Effector memory CD8-positive, alpha-beta T cell (primary cell): ENCODE measurements at places on chromosomes 6 and 20.

GRCh38 chr6:13006578-13007300 is 290.2 kb downstream of the PHACTR1 start:
- DNase-seq, result no peak

GRCh38 chr20:12882832-12883506 is 125.8 kb upstream of the SPTLC3 start:
- DNase-seq, result no peak

GRCh38 chr20:56157530-56158203 is 90.9 kb upstream of the MC3R start:
- DNase-seq, result no peak

DNA sequence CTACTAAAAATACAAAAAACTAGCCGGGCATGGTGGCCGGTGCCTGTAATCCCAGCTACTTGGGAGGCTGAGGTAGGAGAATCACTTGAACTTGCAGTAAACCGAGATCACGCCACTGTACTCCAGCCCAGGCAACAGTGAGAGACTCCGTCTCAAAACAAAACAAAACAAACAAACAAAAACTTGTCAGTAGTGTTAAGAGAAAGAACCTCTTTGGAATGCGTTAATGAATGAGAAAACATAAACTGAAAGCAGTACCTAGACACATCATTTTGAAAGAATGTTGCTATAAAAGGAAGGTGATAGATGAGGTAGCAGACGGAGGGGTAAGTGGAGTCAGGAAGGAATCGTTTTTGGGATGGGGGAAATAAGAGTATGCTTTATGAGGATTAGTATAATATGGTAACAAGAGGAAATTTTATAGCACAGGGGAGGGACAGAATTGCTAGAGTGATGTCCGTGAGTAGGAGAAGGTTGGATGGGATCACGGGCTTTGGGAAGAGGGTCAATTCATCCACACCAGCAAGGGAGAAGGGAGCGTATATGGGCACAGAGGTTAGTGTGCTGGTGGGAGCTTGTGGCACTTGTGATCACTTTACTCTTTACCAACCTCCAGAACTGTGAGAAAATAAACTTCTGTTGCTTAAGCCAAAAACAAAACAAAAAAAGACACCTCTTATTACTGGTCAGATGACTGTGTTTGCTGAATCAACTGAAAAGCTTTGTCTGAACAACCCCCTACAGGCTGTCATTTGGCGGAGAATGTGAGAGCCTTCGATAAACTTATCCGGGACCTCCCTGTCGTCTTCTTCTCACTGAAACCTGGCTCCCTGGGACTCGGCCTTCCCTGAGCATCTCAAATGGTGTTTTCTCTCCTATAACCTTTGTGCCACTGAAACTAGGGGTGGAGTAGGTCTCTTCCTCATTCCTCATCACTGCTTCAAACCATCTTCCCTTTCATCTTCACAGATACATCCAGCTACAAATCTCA is 48.9 kb upstream of the TFAP2A start:
- DNase-seq, result no peak

- no peak for DNase-seq
Observed at GRCh38 chr20:20205141-20205861, 153.0 kb downstream of the CFAP61 start.

- DNase-seq, result no peak
Observed at GRCh38 chr20:14723614-14724013, 386.2 kb upstream of the FLRT3 start.

DNA sequence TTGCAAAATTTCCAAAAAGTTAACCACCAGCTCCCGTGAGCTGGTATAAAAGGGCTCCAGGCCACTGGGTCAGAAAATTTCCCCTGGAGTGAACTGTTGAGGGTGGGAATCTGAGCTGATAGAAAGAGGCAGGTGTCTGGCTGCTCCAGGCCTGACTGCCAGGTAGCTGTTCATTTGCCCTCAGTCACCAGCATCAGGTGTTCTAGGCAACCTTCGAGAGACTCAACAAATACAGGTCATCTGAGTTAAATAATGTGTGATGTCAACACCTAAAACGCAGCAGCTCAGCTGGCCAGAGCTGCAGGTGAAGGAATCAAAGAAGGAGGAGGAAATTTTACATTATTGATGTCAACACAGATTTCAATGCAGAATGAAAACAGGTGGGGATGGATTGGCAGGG is 46.7 kb downstream of the KCNK5 start:
- DNase-seq, result no peak

GRCh38 chr20:2327620-2328555 is 32.1 kb downstream of the TGM3 start:
- no peak for DNase-seq

- DNase-seq, result no peak
Observed at GRCh38 chr6:81304466-81304865, 448.0 kb downstream of the TENT5A start.

DNA sequence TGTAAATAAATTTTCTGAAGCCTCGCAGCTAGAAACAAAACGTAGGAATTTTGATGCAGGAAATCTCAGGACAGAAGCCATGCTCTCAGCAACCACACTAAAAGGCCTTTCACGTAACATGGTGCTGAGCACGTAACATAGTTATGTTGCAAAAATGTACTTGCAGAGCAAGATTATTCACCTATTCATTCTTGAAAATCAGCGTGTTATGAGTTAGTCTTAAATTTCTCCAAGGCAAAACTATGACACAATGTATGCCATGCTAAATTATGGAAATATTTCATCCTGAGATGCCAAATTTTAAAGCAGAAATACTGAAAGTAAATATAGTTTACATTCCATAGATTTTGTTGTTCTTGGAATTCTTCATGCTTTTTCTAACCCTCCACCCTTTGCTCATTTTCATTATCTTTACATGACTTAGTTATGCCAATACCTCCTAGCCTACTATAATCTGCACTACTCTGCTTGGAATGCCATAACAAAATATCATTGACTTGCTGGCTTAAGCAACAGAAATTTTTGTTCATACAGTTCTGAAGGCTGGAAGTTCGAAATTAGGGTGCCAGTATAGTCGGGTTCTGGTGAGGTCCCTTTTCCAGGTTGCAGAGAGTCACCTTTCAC is 179.8 kb upstream of the BMP5 start:
- DNase-seq, result no peak

GRCh38 chr6:155694419-155694790 is 238.8 kb upstream of the NOX3 start:
- no peak for DNase-seq

DNA sequence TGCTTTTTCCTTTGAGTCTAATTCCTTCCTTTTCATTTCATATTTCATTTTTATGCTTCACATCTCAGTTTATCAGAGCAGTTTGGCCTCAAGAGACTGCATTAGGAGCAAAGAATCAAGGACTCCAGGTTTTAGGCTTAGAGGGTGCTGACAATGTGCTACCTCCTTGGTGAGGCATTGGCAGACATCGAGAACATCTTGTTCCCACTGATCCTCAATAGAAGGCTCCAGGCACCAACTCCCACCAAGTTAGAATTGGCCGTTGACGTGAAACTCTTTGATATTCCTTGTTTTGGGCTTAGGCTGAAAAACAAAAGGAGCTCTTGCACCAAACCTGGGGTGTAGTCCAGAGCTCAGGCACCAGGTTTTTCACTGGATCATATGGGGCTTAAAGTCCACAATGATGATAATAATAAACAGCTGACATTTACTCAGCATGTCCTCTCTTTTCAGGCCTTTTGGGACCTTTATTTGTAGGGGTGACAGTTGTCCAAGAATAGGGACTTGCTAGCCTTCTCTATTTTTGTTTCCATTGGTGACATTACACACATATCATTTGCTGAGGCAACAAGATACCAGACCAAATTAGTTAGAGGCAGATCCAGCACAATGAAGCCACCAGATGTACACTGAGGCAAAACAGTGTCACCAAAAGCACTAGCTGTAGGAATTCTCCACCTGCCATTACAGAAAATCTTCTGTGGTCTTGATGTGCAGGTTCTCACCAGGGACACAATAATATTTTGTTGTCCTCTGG is 81.0 kb upstream of the ENPP5 start:
- no peak for DNase-seq

DNA sequence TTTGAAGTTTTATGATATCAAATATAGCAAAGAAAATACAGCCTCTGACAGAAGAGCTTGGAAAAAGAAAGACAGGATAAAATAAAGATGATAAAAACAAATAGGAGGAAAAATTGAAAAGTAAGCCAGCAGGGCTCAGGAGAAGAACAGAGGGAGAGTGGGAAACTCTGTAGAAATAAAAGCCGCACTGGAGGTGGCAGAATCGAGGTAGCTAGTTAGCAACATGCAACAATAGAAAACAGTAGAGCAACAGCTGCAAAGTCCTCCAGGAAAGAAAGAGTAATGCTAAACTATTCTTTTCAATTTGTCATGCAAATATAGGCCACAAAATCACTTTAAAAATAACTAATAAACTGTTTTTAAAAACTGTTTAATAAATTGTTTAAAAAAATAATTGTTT is 28.8 kb downstream of the HBS1L start:
- no peak for DNase-seq
